T follicular helper cell (primary cell): ENCODE measurements at places on chromosomes 7 and 10.

DNA sequence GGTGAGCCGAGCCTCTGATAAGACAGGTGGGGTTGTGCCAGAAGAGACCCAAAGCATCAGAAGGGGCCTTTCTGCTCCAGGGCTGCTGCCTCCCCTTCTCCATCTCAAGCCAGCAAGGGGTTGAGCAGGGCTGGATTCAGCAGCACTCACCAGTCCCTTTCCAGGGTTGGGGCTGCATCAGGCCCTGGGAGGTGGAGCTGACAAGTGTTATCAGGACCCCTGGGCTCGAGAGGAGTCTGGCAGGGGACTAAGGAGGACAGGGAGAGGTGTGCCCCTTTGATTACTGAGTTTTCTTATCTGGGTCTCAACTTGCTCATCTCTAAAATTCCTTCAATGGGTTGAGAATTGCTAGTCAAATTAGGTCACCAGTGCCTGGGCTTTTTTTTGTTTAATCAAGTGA is 17.8 kb downstream of the ARHGAP22 start:
- DNase-seq = no peak

GRCh38 chr7:4799508-4800268 is 24.3 kb downstream of the AP5Z1 start:
- DNase-seq = no peak

DNA sequence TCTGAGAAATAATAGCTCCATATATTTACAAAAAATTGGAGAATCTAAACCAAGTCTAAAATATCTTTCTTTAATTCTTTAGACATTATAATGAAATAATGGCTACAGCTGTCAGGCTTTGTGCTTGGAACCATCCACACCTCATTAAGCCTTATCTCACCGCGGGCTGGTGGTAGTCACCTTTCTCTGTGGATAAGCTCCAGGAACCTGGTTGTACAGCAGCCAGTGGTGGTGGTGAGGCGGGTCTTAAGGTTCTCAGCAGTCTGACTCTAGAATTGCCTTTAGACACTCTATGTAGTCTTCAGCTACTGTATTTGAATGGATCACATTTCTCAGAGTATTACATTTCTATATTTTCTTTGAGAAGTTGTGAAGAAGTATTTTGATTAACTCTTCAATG is 34.2 kb downstream of the CUL1 start:
- DNase-seq = no peak

GRCh38 chr7:8277394-8277982 is 15.5 kb upstream of the ICA1 start:
- DNase-seq = no peak

DNA sequence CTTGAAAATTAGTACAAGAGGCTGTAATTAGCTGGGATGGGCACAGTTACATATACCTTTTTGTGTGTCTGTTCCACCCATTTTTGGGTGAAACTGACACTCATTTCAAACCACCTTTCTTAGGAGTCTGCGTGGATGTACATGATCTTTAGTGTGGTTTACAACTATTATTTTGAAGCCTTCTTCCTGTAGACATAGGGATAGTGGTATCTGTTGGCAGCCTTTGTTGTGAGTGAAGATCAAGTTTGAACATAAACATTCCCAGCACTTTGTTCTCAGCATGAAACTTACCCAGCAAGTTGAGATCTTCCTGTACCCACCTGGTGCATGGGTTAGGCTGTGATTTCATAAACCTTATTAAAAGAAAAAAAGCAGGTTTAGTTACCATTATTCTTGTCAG is 2.0 kb downstream of the BAG3 start:
- no peak for DNase-seq

DNA sequence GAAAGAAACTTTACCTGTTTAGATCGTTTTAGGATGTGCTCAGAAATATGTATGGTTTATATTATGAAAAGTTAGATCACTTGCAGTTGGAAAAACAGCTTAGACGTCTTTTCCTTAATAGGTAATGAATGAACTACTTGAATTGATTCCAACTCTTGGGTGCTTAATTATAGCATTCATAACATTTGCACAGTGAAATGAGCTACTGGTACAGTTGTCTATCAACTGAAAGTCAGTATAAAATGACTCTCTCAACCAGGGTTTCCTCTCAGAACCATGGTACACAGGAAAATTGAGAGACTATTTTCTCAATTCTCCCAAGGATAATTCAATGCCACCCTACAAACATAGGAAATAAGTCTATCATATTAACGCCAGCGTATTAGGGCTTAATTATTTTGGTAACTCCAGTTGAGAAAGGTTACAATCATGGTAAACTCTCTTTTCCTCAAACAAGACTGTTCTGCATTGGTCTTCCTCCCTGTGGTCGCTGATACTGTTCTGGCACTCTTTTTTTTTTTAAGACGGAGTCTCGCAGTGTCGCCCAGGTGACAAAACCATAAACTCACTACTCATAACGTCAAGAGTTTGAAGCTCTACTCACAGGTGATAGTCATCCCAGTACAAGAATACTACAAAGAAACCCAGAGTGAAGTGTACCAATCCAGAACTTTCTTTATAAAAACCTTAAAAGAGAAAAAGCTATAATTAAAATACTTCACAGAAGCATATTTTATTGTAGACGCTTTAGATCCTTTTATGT is 2.0 kb downstream of the ANLN start:
- no peak for DNase-seq

DNA sequence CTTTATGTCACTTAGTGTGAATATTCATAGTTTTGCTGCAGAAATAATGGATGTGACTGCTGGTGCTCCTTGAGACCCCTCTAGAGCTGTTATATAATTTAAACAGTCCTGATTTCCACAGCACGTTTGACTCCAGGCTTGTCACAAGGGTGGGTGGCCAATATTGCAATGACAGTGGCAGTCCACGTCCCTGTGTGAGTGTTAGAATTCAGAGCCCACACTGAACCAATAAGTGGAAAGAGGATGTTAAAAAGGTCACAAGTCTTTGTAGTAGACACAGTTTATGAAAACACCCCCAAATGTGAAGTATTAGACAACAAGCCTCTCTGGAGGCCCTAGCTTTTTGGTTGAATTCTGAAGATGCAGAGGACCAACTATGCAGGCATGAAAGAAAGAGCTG is 2.0 kb downstream of the PPP1R17 start:
- no peak for DNase-seq

- DNase-seq = no peak
These were observed 13.3 kb upstream of the EXOC6 start for GRCh38 chr10:92834986-92835385.

DNA sequence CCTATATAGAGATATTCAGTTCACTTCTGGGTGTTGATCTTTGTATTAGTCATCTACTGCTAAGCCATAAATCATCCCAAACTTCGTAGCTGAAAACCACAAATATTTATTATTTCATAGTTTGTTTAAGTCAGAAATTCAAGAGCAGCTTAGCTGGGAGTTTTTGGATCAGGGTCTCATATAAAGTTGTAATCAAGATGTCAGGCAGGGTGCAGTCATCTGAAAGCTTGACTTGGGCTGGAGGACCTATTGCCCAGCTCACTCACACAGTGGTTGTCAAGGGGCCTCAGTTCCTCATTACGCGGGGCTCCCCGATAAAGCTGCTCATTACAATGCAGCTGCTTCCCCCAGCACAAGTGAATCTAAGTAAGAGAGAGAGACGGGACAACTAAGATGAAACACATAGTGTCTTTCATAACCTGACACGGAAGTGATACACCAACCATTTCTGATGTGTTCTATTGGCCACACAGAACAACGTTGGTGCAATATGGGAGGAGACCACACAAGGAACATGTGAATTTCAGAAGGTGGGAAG is 15.7 kb downstream of the PPP1R3C start:
- DNase-seq = no peak

- no peak for DNase-seq
These were observed 52.7 kb upstream of the BTRC start for GRCh38 chr10:101301111-101301731.

DNA sequence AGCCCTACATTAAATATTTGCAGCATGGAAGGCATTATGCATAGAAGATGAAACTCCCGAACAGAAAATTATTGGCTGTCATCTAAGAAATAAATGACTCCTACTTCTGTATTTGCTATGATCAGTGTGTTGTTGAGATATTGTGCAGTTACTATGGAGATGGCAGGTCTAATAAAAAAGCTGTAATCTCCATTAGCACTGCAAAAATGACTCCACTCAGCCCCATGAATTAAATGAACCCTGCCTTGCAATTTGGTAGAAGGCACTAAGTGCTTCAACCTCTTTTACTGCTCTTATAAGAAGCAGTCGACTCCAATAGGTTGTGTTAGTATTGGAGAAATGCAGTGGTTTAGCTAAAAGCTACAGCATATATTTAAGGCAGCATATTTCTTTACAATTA is 290.0 kb upstream of the PHYHIPL start:
- DNase-seq = no peak

DNA sequence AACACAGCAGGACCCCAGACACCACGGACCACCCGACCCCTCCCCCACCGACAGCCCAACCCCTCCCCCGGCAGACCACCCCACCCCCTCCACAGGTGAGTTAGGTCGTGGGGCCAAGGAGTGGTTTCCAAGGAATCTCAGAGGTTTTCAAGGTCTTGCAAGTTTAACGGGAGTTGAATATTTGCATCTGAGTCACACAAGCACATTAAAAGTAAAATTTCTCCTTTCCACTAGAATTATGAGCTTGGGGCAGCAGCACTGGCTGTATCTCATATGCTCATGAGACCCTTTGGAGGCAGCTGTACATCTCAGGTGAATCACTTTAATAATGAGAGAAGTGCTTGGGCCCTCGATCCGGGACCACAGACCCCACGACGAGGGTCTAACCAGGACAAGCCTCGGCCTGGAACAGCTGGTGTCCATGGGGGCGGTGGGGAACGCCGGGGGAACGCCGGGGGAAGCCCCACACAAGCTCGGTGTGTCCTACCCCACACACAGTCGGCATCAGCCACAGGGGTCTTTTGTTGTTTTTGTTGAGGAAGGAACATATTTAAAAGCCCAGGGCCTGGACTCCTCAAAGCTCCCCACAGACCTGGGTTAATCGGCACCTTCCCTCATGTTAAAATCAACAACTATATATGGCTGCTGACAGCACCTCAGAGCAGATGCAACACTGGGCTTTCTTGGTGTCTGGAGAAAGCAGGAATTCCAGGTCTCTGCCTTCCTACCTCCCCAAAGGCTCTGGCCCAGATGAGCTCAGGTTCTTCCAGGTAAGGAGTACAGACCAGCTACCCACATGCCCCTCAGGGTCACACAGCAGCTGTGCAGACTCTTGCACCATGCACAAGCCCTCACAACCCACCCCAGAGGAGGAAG is 130.3 kb downstream of the DIP2C start:
- no peak for DNase-seq
